Activated naive CD8-positive, alpha-beta T cell treated with anti-CD3 and anti-CD28 coated beads for 36 hours (primary cell): ENCODE measurements at places on chromosomes 5 and 9.

DNA sequence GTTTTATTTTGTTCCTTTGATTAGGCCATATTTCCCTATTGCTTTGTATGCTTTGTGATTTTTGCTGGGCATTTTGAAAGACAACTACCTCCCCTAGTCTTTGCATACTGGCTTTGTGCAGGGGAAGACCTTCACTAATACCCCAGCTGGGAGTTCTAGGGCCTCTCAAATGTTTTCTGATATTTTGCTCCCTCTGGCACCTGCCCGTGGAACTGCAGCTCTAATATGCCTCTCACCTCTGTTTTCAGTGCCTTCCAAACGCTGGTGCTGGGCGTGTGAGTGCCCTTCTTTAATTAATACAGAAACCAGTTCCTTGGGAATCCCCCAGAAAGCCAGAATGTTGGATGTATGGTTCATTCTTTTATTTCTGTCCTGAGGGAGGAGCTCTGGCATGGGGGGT is 204.5 kb downstream of the COMMD10 start:
- DNase-seq = no peak

DNA sequence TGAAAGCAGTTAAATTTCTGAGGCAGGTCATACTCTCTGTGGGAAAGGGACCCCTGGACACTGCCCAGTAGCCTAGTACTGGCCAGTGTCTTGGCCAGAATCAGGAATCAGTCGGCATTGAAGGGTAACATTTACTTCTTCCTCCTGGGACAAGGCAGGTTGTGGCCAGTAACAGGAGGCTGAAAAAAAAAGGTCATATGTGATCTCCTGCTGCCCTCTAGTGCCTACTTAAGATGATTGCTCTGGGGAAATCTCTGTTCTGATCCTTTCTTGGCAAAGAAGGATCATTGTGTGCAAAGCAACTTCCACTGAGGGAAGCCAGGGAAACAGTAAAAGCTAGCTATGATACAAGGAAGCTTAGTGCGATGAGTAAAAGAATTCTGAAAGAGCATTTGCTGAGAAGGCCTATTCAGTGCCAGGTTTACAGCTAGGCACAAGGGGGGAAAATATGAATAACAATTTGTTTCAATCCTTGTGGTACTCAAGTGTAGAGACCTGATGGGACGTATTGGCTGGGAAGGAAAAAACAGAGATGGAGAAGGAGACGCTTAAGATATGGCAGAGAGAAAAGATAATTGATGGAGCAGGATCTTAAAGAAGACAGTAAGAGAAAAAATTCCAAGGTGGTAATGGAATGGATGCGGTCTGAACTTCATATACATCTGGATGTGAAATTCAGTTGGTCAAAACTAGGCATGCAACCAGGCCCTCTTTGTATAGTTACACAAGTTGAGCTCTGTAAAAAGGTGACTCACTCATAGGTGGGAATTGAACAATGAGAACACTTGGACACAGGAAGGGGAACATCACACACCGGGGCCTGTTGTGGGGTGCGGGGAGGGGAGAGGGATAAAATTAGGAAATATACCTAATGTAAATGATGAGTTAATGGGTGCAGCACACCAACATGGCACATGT is 25.8 kb upstream of the TRIM32 start:
- DNase-seq = no peak

DNA sequence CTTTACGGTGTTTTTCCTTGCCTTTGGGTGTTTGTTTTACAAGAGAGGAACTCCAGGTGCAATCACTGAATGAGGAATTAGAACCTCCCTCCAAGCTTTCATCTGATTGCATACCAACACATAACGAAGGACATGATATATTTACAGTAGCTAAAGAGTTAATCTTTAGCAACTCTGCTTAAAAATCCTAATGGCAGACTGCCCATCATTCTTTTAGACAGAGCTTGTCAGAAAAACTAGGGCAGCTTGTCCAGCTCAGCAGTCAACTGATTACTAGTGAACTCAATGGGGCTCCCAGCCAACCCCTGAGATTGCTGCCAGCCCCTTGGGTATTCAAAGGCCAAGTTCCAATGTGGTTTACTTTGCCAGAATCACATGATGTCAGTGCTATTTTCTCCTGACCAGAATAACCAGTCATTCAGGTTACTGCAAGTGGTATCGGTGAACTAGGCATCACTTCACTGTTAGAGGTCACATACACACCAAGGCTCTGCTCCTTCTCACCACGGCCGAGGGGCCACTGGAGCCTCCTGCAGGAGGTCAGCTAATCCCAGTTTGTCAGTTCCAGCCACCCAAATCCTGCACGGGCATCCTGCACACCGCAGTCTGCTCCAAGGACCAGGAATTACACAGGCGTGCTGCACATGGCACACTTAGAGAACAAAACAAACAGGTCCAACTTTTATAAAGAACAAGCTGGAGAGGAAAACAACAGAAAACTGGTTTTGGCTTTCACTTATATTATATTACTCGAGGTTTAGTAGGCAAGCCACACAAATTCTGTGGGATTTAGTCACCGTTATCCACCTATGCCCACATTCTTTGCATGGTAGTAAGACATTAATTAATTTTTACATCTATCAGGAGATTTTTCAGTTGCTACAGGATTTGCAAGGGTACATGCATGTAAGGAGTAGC is 62.5 kb downstream of the NFIB start:
- DNase-seq = no peak

DNA sequence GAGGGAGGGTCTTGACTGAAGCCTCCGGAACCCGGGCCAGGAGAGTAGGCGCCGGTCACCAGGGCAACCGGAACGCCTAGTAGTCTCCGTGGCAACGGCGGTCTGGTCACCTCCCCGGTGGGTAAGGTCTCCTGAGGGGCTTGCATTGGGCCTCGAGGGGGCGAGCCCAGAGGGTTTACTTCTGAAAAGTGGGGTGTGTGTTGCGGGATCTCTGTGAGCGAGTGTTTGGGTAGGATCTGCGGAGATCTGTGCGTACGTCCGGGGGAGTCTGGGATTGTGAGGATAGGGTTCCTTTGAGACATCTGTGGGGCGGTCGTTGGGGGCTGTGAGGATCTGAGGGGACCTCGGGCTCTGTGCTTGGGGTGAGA is at the start of gene FAM221B:
Gene FAM221B (minus strand): TSS at position 17 of the 368 bp plus-strand sequence. CDS start 2,571 bp downstream, outside the sequence.
- DNase-seq = peak; percentile 31

DNA sequence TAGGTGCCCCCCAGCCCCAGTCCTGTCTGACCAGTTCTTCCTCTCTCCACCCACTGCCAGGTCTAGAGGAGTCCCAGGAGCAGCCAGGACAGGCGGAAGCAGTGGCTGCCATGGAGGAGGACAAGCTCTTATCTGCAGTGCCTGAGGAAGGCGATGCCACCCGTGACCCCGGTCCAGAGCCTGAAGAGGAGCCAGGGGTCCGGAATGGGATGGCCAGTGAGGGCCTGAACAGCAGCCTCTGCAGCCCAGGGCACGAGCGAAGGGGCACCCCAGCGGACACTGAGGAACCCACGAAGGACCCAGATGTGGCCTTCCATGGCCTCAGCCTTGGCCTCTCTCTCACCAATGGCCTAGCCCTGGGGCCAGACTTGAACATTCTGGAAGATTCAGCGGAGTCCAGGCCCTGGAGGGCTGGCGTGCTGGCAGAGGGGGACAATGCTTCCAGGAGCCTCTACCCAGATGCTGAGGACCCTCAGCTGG is 13.8 kb downstream of the PSD2 start:
- DNase-seq = no peak

DNA sequence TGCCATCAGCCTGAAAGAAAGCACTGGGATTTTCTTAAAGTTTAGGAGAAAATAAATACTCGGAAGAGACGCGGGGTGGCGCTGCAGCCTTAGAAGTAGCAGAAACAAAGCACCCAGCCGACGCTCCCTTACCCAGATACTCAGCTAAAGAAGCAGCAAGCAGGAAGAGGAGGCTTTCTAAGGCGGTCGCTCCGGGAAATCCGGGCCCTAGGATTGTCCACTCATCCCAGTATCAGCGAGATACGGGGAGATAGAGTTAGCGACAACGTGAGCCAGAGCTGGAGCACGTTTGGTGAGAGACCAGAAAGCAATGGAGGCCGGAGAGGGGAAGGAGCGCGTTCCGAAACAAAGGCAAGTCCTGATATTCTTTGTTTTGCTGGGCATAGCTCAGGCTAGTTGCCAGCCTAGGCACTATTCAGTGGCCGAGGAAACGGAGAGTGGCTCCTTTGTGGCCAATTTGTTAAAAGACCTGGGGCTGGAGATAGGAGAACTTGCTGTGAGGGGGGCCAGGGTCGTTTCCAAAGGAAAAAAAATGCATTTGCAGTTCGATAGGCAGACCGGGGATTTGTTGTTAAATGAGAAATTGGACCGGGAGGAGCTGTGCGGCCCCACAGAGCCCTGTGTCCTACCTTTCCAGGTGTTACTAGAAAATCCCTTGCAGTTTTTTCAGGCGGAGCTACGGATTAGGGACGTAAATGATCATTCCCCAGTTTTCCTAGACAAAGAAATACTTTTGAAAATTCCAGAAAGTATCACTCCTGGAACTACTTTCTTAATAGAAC is at the start of gene PCDHB2:
Gene PCDHB2 (plus strand): TSS at position 135 of the 782 bp plus-strand sequence. CDS start 176 bp downstream, at position 311.
- no peak for DNase-seq

- DNase-seq = no peak
Observed at GRCh38 chr5:84393969-84394368, 9.3 kb upstream of the EDIL3 start.

GRCh38 chr5:98846520-98846919 is 73.1 kb downstream of the RGMB start:
- DNase-seq = no peak

DNA sequence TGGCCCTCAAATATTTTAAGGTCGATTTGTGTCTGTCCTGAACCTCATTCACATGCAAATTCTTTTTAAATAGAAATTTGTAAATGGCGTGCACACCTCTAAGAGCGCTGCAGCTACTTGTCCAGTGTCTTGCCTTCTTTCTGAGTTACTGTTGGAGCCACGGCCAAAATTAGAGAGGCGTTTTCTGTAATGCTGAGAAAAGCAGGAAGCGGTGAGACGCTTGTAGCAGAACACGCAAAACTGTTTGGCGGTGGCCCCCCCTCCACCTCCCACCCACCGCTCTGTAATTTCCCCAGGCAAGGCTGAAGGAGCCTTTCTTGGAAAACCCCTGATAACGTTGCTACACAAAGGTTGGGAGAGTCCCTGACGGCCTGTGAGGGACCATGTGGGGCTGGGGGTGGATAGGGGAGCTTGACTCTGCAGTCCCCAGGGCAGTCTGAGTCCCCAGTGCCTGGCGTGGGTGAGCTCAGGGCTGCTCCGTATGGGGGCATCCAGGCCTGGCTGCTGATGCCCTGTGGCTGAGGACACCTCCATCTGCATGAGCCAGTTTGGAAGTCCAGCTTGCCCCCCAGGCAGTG is 96.5 kb downstream of the GADD45G start:
- DNase-seq = peak; percentile 81

- peak; percentile 93 for DNase-seq
Observed at GRCh38 chr9:131502781-131503625, at the start of gene POMT1. Gene POMT1 (plus strand): TSS chr9:131502918. CDS start chr9:131504219, 1,301 bp downstream.

DNA sequence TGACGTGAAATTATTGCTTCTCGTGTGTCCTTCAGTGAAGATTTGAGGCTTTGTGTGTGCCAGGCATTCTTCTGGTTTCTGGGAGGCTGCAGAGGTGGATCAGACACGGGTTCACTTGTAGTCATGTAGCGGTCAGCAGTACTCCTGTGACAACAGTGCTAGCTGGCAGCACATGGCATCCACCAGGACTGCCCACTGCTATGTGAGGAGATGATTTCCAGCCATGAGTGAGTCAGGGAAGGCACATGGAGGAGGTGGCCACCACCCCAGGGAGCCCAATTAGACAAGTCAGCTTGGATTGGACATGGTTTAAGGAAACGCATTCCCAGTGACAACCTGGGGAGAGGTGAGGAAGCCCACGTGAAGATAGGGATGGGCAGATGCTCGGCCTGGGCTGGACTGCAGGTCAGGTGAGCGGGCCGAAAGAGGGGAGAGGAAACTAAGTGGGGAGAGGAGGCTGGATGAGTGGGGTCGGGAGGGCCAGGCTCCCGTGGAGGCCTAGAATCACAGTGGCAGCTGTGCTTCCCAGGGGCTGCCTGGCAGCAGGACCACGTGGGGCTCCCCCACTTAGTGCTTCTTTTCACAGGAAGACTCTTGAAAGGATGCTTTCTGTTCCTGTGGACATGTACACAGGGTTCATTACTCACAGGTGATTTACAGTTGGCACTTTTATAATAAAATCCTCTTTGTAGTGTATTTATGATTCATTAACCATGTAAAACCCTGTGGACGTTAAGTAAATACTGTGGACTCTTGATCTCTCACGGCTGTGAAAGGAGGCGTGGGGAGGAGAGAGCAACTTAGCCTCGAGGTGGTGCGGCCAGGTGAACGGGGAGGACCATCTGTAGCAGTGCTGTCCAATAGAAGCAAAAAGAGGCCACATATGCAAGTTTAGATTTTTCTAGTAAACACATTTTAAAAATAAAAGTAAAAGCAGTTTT is 80.0 kb upstream of the OTULINL start:
- no peak for DNase-seq

GRCh38 chr5:102998224-102998623 is 121.7 kb downstream of the GIN1 start:
- DNase-seq = no peak

GRCh38 chr9:15513335-15513734 is 2.6 kb upstream of the PSIP1 start:
- peak; percentile 17 for DNase-seq

GRCh38 chr9:87059772-87060171 is 112.5 kb upstream of the GAS1 start:
- DNase-seq = no peak

DNA sequence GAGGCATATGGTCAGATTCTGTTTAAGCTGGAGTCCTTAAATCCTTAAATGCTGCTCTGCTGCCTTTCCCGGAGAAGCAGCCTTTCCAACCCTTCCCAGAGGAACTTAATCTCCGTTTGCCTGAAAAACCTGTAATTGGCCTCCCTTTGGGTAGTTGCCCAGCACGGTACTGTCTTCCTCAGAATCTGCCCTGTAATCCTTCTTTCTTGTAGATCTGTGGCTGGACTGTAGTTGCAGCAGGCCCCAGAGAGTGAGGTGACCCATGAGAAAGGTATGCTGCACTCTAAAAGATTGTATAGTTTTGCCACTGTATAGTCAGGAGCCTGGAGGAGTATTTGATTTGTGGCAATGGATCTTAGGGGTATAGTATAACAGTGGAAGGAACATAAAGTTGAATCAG is 11.7 kb downstream of the SPIN1 start:
- no peak for DNase-seq

DNA sequence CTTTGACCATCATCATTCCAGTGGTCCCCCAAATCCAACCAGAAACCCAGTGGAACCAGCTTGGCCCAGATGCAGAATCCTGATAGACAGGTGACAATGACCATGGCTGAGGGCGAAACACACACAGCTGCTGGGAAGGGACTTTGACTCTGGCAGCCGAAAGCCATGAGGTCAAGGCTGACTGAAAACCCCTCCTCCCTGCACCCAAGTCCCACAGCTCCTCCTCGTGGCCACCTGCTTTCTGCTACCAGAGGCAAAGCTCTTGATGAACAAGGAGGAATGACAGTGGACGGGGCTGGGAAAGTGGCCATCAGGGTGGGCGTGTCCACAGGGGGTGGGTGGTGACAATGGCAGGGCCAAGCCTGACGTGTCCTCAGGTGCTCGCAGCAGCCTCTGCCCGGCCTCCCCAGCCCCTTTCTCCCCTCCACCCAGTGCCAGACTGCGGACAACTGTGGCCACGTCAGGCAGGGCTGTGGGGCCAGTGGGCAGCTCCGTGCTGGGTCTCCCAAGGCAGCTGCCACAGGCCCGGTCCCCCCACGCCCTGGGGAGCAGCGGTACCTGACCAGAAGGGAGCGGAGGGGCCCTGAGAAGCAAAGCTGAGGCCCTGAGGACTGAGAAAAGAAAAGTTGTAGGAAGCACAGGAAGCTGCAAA is 30.8 kb upstream of the SARDH start:
- no peak for DNase-seq

- no peak for DNase-seq
Observed at GRCh38 chr5:33530183-33531036, 89.6 kb downstream of the TARS1 start.
